ENCODE measurements at places on chromosomes 12 and 14.

DNA sequence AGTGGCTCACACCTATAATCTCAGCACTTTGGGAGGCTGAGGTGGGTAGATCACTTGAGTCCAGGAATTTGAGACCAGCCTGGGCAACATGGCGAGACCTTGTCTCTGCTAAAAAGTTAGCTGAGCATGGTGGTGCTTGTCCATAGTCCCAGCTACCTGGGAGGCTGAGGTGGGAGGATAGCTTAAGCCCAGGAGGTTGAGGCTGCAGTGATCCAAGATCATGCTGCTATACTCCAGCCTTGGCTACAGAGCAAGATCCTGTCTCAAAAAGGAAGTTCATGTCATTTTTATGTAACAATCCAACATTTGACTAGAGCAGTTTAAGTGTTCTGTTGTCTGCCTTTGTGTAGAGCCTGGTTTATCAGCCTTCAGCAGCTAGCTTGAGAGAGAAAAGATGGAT is 6.2 kb downstream of the OXA1L start:
- no peak for DNase-seq

DNA sequence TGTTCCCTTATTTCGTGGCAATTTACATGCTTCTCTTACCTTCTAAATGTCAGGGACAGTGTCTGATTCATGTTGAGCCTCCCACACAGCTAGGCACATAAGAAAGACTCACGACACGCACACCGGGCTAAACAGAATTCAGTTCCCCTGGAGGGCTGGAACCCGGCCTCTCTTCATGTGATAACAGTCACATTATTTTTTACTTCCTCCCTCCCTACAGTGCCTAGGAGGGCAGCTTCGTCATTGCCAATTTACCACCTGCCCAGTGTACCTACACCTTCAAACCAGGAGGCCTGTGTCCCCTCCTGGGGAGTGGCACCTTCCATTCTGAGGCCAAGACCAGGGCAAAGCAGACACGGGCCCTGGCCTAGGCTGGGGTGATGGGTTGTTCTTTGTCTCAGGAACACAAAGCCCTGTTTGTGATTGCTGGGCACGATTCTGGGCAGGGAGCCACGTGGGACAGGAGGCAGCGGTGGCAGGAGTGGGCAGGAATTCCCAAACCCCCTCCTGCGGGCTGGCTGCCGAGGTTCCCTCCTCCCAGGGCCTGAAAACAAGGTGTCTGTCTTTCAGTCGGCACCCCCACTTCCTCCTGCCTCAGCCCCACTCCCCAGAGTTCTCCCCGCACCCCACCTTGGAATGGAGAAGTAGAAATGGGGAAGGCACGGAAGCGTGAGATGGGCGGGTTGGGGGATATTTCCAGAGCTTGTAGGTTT is 6.8 kb upstream of the RASAL1 start:
- DNase-seq, result no peak

DNA sequence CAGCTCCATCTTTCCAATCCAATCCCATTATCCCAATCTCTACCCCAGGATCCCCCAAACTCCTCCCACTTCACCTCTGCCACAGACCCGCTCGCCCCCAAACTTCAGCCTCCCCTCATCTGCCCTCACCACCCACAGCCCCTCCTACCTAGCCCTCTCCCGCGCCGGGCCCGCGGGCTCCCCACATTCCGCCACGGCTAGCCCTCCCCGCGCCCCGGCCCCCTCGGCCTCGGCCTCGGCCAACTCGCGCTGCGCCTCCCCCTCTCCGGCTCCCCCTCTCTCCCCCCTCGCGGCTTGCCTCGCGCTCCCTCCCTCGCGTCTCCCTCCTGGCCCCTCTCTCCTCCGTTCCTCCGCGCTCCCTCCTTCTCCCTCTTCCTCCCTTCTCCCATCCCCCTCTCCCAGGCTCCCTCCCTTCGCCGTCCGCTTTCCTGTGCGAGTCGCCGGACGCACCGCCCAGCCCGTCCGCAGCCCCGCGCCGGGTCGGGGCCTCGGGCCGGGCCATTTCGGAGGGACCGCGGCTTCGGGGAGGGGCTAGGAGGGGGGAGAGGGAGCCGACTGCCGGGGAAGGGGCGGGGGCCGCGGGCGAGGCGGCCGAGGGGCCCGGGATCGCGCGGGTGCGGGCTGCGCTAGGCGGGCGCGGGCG is at the start of gene ATN1:
Gene ATN1 (plus strand): TSS at position 581 of the 643 bp plus-strand sequence. CDS start 6,043 bp downstream, outside the sequence.
- peak; percentile 70 for DNase-seq

- DNase-seq, result no peak
Observed at GRCh38 chr14:55249423-55249822, 21.8 kb upstream of the FBXO34 start.

GRCh38 chr12:113888435-113888834 is 77.7 kb downstream of the RBM19 start:
- DNase-seq, result no peak

DNA sequence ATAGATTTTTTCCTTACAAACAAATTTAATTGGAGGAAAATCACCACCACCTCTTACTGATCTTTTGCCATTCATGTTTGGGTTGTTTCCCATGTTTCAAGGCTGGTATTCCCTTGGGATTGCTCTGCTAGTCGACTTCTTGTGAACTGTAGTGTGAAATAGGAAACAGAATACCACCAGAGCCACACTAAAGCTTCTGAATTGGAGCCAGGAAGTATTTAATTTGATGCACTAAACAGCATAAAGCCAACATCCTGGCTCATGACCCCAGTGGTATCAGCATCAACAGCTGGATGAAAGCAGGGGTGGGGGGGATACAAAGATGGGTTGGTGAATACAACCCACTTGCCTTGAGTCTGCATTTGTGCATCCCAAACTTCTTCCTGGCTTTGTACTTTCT is 127.5 kb downstream of the TBC1D30 start:
- DNase-seq, result no peak

DNA sequence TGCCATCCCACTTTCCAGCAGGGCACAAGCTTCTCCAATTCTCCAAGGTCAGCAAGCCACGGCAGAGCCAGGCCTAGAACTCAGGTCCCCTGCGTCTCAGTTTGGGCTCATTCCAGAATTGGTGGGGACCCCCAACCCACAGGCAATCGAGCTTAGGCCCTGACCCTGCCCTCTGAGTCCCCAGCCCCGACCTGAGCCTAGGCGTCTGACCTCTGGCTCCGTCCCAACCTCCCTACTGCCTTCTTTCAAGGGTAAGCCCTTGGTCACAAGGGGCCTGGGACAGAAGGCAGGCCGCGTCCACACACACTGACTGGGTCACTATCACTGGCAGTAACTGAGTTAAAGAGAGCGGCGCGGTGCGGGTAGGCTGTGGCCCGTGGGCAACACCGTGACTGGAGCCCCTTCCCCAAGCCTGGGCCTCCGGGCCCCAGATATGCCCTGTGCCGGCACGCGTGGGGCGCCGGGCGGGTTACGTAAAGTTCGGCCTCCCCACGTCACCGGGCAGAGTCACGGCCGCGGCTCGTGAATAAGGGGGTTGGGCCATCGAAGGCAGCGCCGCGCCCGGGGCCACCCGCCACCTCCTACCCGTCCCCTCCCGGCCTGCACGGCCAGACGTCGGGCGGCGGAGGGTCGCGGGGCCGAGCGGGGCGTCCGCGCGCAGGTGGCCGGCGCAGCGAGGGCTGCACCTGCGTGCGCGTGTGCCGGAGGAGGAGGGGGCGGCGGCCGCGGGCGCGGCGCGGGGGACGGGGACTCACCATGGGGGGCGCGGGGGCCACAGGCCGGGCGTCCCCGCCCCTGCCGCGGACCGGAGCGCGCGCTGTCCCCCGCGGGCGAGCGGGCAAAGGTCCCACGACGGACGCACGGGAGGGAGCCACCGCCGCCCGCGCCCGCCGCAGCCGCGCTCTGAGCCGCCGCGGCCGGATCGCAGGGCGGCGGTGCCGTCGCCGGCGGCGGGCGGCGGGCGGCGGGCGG is 516 bp downstream of the ANKRD9 start:
- no peak for DNase-seq

DNA sequence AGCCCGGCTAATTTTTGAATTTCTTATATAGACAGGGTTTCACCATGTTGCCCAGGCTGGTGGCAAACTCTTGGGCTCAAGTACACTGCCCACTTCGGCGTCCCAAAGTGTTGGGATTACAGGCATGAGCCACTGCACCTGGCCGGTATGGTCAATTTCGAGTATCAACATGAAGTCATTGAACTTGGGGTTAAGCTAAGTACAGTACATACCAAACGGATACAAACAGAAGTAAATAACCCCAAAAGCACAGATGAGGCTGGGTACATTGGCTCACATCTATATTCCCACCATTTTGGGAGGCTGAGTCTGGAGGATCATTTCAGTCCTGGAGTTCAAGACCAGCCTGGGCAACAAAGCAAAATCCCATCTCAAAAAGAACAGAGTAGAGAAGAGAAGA is 13.0 kb upstream of the PSMD9 start:
- DNase-seq, result no peak

- DNase-seq, result no peak
Observed at GRCh38 chr12:130136509-130137039, 25.7 kb upstream of the FZD10 start.

DNA sequence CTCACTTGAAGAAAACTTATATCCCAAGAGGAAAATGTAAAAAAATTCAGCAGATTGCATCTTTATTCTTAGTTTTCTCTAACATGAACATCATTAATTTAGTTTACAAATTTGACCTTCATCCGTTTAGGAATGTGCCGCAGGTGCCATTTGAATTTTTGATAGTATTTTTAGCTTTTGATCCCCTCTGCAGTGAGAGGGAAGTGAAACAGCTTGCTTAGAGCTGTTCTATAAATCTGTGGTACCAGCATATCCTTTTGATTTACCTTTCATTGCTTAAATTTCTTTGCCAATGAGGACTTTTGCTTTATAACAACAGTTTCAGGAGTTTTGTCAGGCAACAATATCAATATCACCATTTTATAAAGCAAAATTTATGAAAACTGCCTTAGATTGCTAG is 32.7 kb downstream of the DUSP6 start:
- DNase-seq, result no peak

- no peak for DNase-seq
Observed at GRCh38 chr12:105986779-105987684, 151.7 kb downstream of the NUAK1 start.

- peak; percentile 24 for DNase-seq
Observed at GRCh38 chr12:108560321-108560721, 652 bp downstream of the SART3 start.

DNA sequence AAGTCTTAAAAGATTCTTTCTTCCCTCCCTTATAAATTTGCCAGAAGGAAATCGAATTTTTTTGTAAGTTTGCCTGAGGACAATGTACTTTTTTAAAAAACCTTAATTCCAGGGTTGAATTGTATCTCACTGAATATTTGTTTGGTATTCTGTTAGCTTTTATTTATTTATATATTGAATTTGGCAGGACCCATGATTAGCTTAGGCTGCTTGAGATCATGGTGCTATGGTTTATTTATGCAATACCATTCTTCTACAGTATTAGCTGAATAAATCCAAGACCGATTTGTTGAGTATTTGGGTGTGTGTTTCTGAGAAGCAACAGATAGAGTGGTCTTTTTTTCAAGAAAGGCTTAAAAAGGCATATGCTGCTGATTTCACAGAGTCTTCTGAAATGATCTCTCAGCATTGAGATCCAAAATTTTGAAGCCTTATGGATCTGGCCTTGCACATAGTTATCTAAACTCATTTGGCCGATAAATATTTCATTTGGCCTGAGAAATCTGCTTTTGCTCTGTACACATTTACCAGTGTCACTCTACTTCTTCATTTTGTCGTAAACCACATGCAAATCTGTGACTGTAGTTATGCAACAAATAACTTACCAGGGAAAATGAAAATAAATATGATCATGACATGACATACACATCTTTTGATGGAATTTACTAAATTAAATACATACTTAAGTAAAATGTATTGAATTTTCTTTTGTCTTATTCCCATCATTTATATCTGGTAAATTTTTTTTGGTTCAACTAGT is 265.8 kb upstream of the FLRT2 start:
- DNase-seq, result no peak

DNA sequence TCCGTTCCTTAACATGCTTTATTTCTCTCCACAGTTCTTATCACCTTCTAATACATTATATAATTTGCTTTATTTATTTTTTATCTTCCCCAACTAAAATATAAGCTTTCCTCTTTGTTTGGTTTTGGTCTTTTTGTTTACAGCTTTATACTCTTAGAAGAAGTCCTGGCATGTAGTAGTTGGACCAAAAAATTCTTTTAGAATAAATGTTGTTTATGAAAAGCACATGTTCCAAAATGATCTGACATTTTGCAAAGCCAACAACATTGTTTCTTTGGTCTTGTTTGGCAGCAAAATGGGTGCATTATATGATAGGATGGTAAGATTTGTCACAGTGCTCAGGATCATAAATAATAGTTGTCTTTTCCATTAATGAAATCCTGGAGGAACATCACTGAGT is 312.5 kb downstream of the LRIG3 start:
- no peak for DNase-seq

- no peak for DNase-seq
Observed at GRCh38 chr12:120067084-120067869, 49.3 kb downstream of the RAB35 start.

DNA sequence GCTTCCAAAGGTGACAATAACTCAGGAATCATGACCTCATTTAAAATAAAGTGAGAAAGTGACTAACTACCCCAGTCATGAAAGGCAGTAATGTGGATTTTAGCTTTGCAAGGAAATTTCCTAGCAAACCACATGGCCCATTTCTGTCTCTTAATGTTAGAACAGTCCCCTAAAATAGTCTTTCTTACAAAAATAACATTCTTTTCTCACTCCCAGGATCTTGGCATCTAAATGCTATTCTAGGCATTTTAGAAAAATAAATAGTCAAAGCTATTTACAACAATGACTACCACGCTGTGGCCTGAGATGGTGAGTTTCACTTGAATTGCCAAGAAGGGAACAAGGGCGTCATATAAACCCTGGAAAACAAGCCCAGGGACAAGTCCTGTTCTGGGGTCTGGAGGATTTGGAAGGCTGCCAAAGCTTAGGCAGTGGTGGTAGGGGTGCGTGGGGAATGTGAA is 101.2 kb upstream of the CCDC175 start:
- no peak for DNase-seq

DNA sequence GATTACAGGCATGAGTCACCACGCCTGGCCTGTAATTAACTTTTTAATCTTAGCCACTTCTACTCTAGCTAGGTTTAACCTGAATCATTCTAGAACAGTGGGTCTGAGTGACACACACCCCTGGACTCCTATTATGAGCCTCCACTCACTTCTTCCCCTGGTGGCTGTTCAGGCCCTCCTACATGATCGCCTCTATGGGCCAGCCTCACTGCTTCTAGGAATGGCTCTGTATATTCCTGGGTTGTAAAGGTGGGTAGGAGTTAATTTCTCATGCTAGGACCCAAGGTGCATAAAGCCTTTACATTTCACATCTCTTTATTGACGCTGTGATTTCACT is 8.0 kb upstream of the RNU6-8 start:
- DNase-seq, result no peak

GRCh38 chr14:33218026-33218425 is 279.3 kb downstream of the NPAS3 start:
- DNase-seq, result no peak

DNA sequence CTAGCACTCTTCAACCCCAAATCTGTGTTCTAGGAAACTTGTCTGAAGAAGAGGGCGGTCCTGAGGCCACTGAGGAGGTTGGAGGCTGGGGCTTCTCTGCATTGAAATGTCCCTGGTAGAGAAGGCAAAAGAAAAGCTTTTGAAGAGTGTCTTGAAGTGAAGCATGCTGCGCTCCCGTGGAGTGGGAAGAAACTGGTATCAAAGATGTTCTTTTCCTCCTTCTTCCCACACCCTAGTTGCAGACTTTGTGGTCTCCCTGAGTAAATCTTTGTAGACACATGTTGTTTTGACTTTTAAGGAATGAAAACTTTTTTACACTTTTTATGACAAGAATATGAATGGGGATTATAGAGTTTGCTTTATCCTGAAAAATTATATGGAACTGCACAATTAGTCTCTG is 59.0 kb upstream of the ANP32D start:
- no peak for DNase-seq
